Umbilical cord (tissue), 2 donors: ENCODE measurements at places on chromosomes 3 and 15. TPM values are rescaled to one million over a fixed set of nuclear protein-coding genes. Genes with fewer than 3 reads are reported as not detected.

- DNase-seq, result peak; percentile 69
Measured at GRCh38 chr3:102536456-102536855, 101.6 kb downstream of the ZPLD1 start.

Gene VGLL3
- total RNA-seq, result 116 TPM

DNA sequence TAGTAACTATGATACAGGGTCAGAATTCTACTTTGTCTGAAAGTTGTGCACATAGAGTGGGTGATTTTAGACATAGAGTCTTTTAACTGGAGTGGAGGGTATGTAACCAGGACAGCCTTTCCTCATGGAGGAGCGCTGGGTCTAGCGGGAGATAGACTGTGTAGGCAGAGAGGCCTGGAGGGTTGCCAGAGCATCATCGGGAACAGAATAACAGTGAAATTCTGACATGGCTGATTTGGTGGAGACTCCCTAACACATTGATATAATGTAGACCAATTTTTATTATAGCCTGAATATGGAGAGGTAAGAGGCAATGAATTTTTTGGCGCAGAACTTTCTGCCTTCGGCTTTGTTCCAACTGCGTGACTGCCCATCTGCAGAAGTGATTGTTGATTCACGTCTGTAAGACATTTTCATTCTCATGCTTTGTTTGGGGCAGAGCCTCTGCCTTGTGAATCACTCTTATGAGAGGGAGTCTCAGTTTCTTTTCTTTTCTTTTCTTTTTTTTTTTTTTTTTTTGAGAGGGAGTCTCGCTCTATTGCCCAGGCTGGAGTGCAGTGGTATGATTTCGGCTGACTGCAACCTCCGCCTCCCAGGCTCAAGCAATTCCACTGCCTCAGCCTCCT is 16.0 kb downstream of the LPP start:
- no peak for DNase-seq

GRCh38 chr3:132346841-132347736 is 29.9 kb downstream of the ACP3 start:
- peak; percentile 8 for DNase-seq

- DNase-seq, result no peak
Measured at GRCh38 chr3:130093741-130094391, 12.2 kb downstream of the ALG1L2 start.

Gene UCN2
- 1.9 TPM for total RNA-seq

Gene C3orf85
- 2.6 TPM for total RNA-seq
